ENCODE measurements at places on chromosomes 2 and 18. TPM values are rescaled to one million over a fixed set of nuclear protein-coding genes. Genes with fewer than 3 reads are reported as not detected.
A peak's percentile ranks its signal among the peaks of the same experiment; 100 is the strongest.

DNA sequence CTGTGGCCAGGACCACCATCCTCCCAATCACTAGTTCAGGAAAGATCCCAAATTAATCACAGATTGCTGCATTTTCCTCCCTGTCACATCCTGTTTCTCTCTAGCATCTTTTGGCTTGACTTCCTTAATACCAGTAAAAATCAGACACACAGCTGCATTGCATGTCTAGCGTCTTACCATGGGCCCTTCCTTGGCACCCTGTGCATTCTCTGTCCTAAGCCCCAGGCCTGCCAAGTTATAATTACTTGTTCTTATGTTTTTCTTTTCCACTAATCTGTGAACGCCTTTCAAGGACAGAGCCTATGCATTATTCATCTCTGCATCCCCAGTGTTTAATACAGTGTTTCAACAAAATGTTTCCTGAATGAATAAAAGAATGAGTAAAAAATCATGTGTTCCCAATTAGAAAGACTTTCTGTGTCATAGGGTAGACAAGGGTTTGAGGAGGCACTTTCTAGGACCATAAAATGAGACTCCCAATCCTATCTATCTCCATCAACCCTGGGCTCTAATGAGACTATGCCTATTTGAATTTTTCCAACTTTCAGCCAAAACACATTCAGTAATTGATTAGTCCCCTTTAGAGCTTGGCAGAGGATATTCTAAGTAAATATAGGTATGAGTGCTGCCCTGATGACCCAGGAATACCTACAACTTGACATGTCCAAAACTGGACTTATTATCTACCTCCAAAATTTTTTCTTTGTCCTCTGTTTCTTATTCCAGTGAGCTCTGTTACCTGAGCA is 10.3 kb upstream of the NT5C1B start:
- peak; percentile 74 for DNase-seq

- DNase-seq: no peak
Measured at GRCh38 chr18:67710639-67711038, 194.1 kb upstream of the DSEL start.

Gene SPDYA
- 0.59 TPM for total RNA-seq

DNA sequence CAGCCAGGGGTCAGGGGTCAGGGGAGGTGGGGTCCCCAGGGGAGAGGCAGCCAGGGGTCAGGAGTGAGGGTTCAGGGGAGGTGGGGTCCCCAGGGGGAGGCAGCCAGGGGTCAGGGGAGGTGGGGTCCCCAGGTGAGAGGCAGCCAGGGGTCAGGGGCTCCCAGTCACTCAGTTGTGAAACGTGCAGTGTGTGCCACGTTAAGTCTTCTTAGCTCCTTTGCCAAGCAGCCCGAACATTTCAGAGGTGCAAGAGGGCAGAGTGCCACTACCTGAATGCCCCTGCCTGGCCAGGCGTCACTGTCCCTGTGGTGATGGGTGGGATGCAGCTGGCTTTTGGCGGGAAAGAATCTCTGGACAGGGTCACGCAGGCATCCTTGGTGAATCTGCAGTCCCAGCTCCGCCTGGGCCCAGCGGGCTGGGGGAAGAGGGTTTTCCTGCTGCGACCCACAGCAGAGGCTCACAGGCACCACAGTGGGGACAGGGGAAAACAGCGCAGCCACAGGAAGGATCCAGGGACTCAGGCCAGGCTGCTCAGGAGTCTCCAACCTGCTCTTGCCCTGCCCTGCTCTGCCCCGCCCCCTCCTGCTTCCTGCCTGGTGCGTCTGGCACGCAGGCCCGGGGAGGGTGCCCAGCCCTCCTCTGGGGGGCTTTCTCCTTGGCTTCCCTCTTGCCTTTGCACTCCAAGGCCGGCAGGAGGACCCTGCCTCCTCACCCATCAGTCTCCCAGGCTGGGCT is 188.3 kb downstream of the TWIST2 start:
- DNase-seq: no peak

DNA sequence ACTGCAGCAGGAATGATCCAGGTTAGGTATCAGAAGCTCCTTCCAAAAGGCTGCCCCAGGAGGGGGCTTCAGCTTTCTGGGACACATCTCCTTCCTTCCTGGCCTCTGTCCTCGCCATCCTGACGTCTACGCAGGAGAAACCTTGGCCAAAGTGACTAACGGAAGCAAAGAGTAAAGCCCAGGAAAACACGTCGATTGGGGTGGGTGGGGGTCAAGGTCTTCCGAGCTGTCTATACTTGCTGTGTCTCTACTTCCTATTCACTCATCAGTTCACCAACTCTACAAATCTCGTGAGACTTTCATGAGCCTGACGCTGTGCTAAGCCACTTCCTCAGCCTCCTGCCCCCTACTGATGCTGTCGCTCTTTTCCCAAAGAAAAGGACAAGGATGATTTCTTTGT is 212.6 kb downstream of the TNS1 start:
- no peak for DNase-seq

Gene ALKAL2
- total RNA-seq: not detected

Gene ELOA2
- total RNA-seq: not detected

Gene CYRIA
- total RNA-seq: 1.8 TPM

DNA sequence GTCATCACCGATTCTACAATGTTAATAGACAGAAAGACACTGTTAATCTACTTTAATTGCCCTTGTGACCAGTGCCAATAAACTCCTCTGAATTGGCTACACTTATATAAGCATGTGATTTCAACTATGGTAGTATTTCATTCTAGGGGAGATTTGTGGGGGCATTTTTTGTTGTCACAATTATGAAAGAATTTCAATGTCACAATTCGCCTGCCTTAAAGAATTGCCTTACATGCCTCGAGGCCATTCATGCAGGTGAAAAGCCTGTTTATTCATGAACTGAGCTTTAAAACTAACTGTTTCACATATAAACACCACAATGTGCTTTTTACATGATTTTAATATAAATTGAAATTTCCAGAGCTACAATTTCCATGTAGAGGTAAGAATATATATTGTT is 162.8 kb downstream of the GCA start:
- DNase-seq: no peak

- DNase-seq: no peak
Measured at GRCh38 chr2:132383956-132384355, 32.6 kb upstream of the GPR39 start.

GRCh38 chr2:166070231-166070630 is 57.6 kb downstream of the SCN1A start:
- DNase-seq: no peak

DNA sequence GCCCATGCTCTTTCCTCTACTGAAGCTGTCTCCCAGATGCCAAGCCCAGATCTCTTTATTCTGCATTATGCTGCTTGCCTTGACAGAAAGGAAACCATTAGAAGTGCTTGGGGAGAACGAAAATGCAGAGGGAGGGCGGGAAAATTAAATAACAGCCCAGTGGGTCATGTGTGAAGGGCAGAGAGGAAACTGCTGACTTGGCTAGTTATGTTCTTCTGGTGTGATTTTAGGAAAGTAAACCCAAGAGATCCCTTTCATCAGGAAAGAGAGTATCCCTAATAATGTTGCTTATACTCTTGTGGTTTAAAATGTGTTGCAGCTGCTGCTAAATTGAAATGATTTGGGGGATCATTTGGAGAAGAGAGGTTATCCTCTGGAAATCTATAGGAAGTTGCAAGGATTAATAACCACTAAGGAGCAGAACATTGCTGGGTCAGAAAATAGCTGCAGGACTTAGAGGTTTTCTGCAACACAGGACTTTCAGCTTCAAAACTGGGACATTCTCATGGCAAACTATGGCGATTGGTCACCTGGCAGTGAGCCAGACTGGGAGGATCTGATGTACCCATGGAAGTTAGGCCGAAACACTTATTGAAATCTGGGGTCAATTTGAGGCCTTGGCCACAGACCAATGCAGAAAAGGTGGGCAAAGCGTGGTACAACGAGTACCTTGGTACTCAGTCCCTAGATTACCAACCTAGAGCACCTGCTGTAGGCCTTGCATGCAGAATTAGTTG is 172.2 kb downstream of the TMEM247 start:
- DNase-seq: no peak

Gene SLC9A4
- total RNA-seq: not detected

- no peak for DNase-seq
Measured at GRCh38 chr2:169343202-169343601, 19.1 kb downstream of the LRP2 start.

Gene CELF4
- not detected for total RNA-seq

- no peak for DNase-seq
Measured at GRCh38 chr18:9993521-9994025, 79.8 kb downstream of the VAPA start.

Gene INO80D
- total RNA-seq: 10.6 TPM

- no peak for DNase-seq
Measured at GRCh38 chr18:25167612-25168410, 184.2 kb downstream of the ZNF521 start.

DNA sequence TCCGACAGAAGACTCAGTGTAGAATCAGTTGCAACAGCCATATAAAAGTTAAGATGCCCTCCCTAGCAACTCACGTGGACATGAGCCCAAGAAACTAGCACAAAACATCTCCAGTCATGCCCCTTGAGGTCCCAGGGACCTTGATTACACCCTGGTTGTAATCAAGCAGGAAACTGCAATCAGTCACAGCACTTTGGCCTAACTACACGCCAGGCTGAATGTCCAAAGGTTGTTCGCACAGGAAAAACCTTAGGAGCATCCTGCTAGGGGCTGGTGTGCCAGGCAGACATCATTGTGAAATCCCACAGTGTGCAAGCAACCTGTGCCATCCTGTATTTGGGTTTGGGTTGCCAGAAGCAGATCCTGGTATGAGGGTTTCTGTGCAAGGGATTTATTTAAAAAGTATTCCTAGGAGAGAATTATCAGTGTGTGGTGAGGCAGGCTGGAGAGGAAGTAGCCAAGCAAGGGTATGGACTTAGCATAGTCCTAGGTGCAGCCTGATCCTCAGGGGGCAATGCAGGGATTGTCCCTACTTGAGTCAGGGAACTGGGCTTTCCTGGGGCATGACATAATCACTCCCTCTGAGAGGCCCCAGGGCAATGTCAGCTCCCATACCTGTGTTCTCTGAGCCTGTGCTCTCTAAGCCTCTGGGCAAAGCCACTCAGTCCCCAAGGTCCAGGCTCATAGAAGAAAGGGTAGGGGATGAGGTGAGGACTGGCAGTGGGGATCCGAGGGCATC is 17.8 kb upstream of the SULT1C2 start:
- no peak for DNase-seq

- DNase-seq: no peak
Measured at GRCh38 chr2:205657579-205657978, 24.7 kb upstream of the NRP2 start.

GRCh38 chr18:28637897-28638296 is 461.0 kb upstream of the CDH2 start:
- DNase-seq: no peak

Gene IL1R1
- total RNA-seq: 116 TPM

Gene GAREM1
- 5.0 TPM for total RNA-seq

GRCh38 chr18:45249246-45249661 is 366.0 kb upstream of the SLC14A2 start:
- no peak for DNase-seq

- no peak for DNase-seq
Measured at GRCh38 chr2:151063271-151063670, 198.4 kb downstream of the RBM43 start.

Gene CFC1
- total RNA-seq: not detected

- DNase-seq: peak; percentile 21
Measured at GRCh38 chr2:112680666-112681101, 34.9 kb downstream of the SLC20A1 start.

- DNase-seq: no peak
Measured at GRCh38 chr2:157315901-157316300, 9.7 kb downstream of the ERMN start.

DNA sequence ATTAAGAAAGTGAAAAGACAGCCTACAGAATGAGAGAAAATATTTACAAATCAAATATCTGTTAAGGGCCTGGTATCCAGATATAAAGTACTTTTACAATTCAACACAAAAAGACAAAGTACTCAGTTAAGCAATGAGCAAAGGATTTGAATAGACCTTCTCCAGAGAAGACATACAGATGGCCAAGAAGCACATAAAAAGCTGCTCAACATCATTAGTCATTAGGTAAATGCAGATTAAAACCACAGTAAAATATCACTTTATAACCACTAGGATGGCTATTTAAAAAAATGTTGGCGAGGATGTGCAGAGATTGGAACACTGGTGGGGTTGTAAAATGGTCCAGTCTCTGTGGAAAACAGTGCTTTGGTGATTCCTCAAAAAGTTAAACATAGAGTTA is 38.9 kb downstream of the RAB31 start:
- no peak for DNase-seq

Gene XRCC5
- total RNA-seq: 204 TPM

Gene ZNF521
- 27.5 TPM for total RNA-seq

DNA sequence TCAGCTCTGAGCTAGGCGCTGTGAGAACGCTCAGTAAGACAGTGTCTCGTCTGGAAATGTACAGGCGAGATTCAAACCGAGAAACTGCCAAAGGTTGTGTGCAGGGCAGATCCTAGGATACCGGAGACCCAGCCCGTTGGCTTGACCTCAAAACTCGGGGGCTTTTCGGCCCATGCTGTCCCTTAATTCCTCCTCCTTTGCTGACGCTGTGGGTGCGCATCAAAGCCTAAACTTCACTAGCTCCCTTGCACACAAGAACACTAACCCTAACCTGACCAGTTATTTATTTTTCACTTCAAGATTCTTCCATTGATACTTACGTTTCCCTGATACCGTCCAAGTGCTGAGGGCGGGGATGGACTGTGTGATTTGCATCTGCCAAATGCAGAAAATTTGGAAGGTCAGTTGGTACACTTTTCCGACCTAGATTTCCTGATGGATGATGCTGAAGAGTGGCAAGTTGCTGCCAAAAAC is 1.0 kb upstream of the AAK1 start:
- no peak for DNase-seq

DNA sequence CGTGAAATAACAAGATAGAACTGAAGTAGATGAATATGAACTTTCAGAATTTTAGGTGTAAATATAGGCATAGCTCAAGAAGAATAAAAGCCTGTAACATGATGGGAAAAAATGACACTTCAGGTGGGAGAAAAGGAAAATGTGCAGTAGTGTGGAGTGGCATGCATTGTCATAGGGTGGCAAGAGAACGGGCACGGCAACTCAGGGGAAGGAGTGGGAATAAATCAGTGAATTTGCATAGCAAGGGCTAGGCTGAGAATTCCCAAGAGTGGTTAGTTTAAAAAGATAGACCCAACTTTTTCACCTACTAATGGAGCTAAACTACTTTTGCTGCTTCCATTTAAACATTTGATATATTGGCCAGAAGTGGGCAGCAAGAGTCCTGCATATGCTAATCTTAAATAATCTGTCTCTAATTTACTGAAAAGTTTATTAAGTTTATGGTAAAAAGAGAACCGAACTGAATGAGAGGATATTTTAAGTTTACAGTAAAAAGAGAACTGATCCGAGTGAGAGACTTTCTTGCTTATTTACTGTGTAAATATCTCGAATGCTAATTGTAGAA is 228.1 kb downstream of the CTNNA2 start:
- no peak for DNase-seq

Gene LONRF2
- total RNA-seq: under 0.01 TPM

Gene TUBA3E
- not detected for total RNA-seq

Gene SNTG2
- 2.1 TPM for total RNA-seq

Gene TUBA4B
- total RNA-seq: not detected

Gene SERPINB4
- total RNA-seq: not detected

DNA sequence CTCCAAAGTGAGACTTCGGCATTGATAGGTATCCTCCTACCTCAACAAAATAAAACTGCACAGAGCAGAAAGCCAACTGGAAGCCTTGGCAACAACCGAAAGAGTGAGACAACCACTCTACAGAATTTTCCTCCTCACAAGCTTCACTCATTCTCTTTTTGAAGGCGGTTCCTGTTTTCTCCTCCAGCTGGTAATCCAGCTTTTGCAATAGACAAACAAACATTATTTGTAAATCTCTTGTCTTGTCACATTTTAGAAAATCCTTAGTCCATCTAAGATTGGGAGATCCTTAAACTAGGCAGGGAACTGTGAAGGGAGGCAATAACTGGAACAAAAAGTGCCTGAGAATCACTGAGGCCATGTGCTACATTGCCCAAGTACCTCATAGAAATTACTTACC is 332.4 kb downstream of the BCL11A start:
- DNase-seq: no peak

Gene ZC3H6
- total RNA-seq: 4.3 TPM
